Amygdala (tissue), 56 donors: ENCODE measurements at places on chromosomes 5 and 9.

DNA sequence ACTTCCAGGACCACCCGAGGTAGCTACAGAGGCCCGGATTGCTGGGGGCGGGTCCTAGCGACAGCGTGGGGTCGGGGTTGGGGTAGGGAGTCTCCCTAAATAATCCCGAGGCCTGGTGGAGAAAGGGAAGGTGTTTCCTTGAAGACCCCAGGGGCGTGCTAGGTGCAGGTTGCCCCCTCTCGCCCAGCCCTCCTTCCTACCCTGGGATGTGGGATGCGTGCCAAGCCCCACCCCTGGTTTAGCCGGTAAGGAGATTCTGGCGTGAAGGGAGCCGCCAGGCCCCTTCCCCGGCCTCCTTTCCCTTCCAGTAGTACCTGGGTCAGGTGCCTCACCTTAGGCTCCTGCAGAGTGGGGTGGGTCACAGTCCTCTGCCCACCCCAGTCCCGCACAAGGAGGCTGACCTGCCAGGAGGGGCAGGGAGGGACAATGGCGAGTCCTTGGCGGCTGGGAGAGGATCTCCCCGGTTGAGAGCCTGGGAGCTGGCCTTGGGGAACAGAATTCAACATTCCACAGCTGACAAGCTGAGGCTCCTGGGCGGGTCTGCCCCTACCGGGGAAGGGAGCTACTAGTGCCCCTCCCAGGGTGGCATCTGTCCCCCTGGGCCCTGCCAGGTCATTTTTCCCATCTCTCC is 674 bp downstream of the TSPAN17 start:
- no peak for DNase-seq

DNA sequence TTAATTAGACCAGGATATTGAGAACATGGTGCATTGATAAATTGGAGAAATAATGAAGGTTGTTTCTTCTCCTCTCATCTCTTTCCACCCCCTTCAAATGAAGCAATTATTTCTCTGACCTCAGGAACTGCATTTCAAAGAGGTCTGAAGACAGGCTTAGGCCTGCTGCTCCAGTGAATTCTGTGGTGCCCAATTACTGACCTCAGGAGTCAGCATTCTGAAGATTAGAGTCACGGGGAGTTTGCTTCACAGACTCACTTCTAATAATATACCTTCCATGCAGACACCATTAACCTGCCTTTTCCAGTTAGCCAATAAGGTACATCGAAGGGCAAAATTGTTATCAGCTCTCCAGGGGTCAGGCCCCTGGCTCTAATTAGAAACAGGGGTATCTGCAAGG is 270.9 kb downstream of the GAS1 start:
- no peak for DNase-seq

DNA sequence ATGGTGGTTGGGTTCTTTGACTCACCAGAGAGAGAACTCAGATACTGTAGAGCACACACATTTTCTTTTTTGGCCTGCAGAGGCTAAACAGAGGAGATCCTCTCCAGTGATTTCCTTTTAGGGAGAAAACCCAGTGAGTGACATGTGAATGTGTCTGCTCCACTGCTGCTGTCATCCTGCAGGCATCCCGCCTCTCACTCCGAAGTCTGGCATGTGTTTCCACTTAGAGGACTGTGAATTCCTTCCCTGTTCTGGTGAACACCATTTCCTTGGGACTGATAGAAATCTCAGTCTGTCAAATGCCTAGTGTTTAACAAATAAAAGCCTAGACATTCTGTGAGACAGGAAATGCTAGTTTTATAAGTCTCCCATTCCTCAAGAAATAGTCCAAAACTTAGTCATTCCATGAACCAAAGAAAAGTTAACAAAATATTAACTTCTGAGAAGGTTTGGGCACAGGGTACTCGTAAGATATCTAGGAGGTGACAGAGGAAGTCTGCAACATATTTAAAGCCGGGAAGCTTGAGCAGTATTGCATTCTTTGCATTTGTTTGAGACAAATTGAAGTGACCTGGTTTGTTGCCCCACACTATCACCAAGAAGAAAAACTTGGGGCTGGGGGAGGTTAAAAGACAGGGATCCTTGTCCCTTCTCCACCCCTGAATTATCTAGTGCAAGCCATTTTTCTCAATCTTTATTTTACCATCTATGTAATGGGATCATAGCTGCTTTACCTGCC is 74.9 kb upstream of the NIPAL4 start:
- DNase-seq, result no peak

- DNase-seq, result no peak
Measured at GRCh38 chr9:137411260-137411644, 11.7 kb downstream of the EXD3 start.

DNA sequence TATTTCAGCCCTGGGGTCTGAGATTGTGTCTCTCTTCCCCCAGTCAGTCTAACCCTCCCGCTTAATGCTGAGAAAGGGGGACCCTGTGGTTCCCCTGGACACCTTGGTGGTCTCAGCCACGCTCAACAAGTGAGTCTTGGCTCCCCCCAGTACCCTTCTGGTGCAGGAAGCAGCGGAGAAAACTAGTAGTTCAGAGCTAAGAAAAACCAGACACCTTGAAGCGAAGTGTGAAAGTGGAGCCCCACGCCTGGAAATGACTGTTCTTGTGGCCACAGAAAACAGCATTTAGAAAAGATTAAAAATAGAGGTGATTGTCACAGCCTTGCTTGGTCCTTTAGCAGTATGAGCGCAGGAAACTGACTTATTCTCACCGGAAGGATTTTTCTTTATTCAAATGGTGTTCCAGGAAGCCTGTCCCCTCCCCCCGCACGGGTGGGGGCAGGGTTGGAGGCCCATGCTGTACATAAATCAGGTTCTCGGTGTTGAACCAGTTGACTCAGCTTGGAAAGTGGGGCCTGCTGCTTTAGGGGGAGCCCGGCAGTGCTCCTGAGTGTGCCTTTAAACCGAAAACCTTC is 8.1 kb downstream of the ARPC5L start:
- no peak for DNase-seq

GRCh38 chr5:99544356-99544755 is 615.5 kb upstream of the CHD1 start:
- no peak for DNase-seq

- DNase-seq, result no peak
Measured at GRCh38 chr9:16191691-16192402, 639.0 kb downstream of the CCDC171 start.

- DNase-seq, result no peak
Measured at GRCh38 chr5:165714598-165714997, 2209.2 kb downstream of the MAT2B start.

GRCh38 chr5:2376486-2376885 is 375.0 kb downstream of the IRX2 start:
- no peak for DNase-seq

- no peak for DNase-seq
Measured at GRCh38 chr9:15244001-15244441, 63.0 kb downstream of the TTC39B start.

DNA sequence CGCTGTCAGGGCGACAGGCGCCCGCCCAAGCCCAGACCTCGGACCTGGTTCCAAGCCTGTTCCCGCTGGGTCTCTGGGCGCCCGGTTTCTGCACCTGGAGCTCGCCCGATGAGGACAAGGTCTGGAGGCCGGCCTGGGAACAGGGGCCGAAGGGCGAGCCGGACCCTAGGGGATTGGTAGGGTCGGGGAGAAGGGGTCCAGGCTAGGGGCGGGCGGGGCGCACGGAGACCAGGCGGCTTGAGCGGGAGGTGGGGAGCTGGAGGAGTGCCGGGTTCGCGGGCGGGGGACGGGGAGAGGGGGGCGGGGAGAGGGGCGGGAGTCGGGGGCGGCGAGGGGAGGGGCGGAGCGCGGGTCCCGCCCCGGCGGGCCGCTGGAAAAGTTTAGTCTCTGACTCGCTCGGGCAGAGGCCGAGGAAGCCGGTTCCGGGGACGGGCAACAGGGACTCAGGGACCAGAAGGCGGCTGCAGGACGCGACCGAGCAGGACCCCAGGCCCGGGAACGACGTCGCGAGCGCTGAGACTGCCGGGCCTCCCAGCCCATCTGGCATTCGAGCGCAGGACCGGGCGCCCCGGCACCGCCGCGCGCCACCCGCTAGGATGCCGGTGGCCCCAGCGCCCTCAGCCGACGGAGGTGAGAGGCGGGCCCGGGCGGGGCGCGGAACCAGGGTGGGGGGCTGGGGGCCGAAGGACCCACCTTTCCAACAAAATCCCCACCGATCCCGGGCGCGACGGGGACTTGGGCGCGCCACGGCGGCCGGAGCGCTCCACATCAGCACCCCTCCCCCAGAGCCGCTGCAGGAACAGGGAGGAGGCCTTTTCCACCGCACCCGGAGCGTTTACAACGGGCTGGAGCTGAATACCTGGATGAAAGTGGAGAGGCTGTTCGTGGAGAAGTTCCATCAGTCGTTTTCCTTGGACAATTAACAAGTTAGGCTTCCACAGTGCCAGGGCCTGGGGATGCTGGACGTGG is at the start of gene S1PR3:
S1PR3 (plus strand) TSS at position 403 of the 969 bp plus-strand sequence. CDS start 9,733 bp downstream, outside the sequence.
- DNase-seq, result no peak

GRCh38 chr9:71767776-71768321 is 464 bp downstream of the CEMIP2 start:
- DNase-seq, result no peak

- DNase-seq, result no peak
Measured at GRCh38 chr9:108136656-108137055, 647.1 kb upstream of the KLF4 start.

GRCh38 chr9:33162721-33163311 is 4.3 kb downstream of the B4GALT1 start:
- DNase-seq, result no peak

DNA sequence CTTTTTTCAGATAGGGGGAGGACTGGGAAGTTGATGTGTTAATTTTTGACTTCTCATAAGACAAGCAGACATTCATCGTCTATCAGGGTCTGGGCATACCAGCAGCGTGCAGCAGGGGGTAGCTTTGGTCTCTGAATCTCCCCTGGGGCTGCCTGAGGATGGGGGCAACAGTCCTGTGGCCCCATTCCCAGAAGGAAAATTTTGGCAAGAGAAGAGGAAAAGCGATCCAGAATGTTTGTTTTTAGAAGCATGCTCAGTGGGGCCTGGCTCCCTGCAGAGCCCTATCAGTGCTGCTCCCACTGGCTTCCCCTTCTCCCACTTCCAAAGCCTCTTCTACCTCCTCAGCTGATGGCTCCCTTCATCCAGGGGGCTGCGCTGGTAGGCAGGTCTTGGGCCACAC is 194.8 kb upstream of the IL12B start:
- DNase-seq, result no peak

GRCh38 chr5:33321026-33321425 is 119.7 kb upstream of the TARS1 start:
- no peak for DNase-seq

- no peak for DNase-seq
Measured at GRCh38 chr5:141155540-141156374, 5.9 kb downstream of the PCDHB6 start.

GRCh38 chr5:71924980-71925379 is 182.3 kb upstream of the MAP1B start:
- DNase-seq, result no peak

DNA sequence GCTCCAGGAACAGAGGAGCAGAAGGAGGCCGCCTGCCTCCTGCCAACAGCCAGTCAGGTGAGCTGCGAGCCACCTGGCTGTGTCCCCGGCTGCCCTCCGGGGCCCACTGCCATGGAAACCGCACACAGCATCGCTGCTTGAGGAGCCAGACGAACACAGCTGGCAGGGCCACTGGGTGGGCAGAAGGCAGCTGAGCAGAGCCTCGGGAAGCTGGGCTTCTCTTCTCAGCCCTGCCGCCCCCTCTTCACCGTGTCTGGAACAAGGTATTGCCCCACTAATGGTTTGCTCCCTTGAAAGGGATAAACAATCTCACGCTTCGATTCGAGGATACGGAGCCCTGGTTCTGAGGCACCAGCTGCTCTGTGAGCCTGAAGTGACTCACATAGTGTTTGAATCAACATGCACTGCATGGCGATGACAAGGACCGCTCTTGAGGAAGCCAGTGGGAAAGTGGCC is 63.7 kb upstream of the RUFY1 start:
- no peak for DNase-seq

DNA sequence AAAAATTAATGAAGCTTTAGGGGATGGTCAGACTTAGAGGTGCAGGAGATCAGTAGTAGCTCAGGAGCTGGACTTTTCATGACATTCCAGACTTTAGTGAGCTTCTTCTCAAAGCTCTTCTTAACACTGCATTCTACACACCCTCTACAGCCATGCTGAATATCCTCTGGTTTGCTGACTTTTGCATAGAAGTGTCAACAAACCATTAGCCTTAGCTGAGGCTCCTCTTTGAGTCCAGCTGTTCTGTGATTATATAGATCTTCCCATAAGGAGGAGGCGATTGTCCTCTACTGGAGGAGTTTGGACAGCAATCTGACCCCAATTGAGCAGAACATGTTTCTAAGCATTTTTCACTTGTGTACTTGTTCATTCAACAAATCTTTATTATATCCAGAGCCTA is 75.0 kb upstream of the RUSC2 start:
- DNase-seq, result no peak

DNA sequence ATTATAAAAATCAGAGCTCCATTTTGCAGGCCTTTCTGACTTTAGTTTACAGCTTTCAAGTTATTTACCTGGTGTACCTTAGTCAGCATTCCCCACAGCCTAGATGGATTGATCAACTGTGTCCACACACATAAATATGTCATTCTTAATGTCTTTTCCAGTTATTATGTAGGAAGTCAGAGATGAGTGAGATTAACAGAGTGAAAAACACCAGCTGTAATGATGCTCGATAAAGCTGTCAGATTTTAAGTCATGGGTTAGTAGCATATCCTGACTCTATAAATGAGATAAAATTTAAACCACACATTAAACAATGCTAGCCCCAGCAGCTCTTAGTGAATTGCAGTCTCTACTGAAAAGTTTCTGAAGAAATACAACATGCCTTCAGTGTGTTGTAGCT is 48.9 kb downstream of the NUDT12 start:
- DNase-seq, result no peak

GRCh38 chr9:112867275-112867991 is 23.2 kb downstream of the SLC46A2 start:
- DNase-seq, result no peak

DNA sequence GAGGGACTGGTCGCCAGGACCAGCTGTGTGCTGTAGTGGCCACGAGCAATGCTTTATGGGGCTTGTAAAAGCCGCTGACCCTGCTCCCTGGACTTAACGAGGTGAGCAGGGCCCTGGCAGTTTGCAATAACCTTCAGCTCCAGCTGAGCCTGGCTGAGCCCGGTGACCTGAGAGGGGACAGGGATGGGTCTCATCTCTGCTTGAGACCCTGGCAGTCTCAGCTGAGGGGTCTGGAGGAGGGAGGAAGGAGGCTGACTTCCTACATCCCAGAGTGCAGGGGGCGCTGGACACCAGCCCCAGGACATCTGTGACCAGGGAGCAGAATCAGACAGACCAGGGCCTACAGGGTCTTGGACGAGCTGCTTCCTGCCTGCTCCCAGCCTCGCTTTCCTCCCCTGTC is 277.5 kb upstream of the MVB12B start:
- DNase-seq, result no peak
